ENCODE measurements at places on chromosomes 7 and 10.
A peak's percentile ranks its signal among the peaks of the same experiment; 100 is the strongest.

GRCh38 chr10:14654821-14655382, 119.8 kb downstream of the FAM107B start:
- no peak for DNase-seq
- H3K4me1 ChIP-seq = peaks cover 41% of the 10 kb centered on the region
- no peaks in the 10 kb centered on the region for H3K27me3 ChIP-seq
- H3K27ac ChIP-seq = no peak overlapping the region
- H3K4me3 ChIP-seq = no peak overlapping the region
- H3K36me3 ChIP-seq = no peaks in the 10 kb centered on the region

DNA sequence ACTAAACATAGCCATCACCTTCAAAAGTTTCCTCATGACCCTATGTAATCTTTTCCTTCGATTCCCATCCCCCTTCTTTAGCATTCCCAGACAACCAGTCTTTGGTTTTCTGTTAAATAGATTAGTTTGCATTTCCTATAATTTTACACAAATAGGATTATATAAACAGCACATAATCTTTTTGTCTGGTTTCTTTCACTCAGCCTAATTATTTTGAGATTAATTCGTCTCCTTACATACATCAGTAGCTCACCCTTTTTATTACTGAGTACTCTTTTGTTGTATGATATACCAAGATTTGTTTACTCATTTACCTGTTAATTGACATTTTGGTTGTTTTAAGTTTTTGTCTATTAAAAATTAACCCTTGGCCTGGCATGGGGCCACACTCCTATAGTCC, 354.7 kb upstream of the CHRM2 start:
- no peaks in the 10 kb centered on the region for H3K36me3 ChIP-seq
- no peaks in the 10 kb centered on the region for H3K4me1 ChIP-seq
- no peaks in the 10 kb centered on the region for H3K27me3 ChIP-seq

- H3K4me1 ChIP-seq = no peaks in the 10 kb centered on the region
- no peak for DNase-seq
- H3K4me3 ChIP-seq = no peak overlapping the region
- H3K27me3 ChIP-seq = no peaks in the 10 kb centered on the region
- H3K36me3 ChIP-seq = no peaks in the 10 kb centered on the region
These were observed 61.0 kb upstream of the PAPSS2 start for GRCh38 chr10:87598700-87599099.

DNA sequence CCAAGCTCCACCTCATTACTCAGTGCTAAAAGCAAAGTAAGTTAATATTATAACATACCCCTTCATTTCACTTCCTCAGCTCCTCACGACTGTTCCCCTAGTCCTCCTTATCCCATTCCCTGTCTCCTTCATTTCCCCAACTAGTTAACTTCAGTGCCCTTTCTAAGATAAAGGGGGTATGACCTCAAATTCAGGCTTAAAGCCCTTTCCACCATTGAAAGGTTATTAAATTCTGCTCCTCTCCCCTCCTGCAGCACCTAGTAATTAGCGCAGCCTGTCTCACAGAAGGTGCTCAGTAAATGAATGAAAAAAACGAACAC, 1.0 kb downstream of the CRPPA start:
- peak overlapping the region; percentile 80 for H3K27ac ChIP-seq
- H3K36me3 ChIP-seq = no peaks in the 10 kb centered on the region
- DNase-seq = no peak
- H3K4me3 ChIP-seq = peak overlapping the region; percentile 60
- no peaks in the 10 kb centered on the region for H3K27me3 ChIP-seq

- H3K36me3 ChIP-seq = no peaks in the 10 kb centered on the region
- peaks cover 13% of the 10 kb centered on the region for H3K4me1 ChIP-seq
- H3K27me3 ChIP-seq = no peaks in the 10 kb centered on the region
- H3K4me3 ChIP-seq = no peak overlapping the region
These were observed 41.4 kb upstream of the IKZF1 start for GRCh38 chr7:50262916-50263690.

DNA sequence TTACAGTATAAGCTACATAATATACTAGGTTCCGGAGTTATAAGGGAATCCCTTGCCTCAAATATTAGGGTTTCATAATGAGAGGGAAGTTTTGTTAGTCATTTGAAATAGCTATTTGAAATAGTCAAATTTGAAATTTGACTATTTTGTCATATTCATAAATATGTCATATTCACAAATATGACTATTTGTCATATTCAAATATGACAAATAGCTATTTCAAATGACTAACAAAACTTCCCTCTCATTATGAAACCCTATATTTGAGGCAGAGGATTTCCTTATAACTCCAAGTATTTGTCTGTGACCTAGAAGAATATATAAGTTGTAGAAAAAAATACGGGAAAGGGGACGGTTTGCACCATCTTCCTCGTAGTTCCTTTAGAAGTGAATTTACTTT, 76.6 kb downstream of the HDAC9 start:
- H3K4me1 ChIP-seq = peaks cover 14% of the 10 kb centered on the region
- H3K4me3 ChIP-seq = no peak overlapping the region
- H3K36me3 ChIP-seq = no peaks in the 10 kb centered on the region
- no peak for DNase-seq
- no peaks in the 10 kb centered on the region for H3K27me3 ChIP-seq

DNA sequence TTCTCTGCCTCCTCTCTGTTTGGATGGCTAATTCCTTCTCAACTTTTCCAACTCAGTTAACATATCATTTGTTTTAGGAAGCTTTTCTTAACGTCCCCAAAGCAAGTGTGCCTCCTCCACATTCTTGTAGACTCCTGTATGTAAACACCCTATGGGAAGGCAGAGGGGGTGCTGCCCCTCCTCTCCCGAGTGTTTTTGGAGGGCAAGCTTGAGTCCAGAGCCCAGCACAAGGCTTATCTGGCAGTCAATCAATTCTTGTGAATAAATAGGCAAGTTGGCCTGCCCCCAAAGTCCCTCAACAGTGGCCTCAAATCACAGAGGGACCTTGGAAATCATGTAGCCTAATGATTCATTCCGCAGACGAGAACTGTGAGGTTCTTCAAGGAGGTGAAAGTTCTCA, 305.6 kb downstream of the RPS24 start:
- no peak overlapping the region for H3K27ac ChIP-seq
- DNase-seq = no peak
- no peaks in the 10 kb centered on the region for H3K4me1 ChIP-seq
- no peaks in the 10 kb centered on the region for H3K36me3 ChIP-seq
- no peak overlapping the region for H3K4me3 ChIP-seq

GRCh38 chr10:124315591-124316270, 103.0 kb downstream of the OAT start:
- no peak overlapping the region for H3K4me3 ChIP-seq
- DNase-seq = no peak
- H3K27ac ChIP-seq = no peak overlapping the region
- no peaks in the 10 kb centered on the region for H3K36me3 ChIP-seq
- no peaks in the 10 kb centered on the region for H3K27me3 ChIP-seq

DNA sequence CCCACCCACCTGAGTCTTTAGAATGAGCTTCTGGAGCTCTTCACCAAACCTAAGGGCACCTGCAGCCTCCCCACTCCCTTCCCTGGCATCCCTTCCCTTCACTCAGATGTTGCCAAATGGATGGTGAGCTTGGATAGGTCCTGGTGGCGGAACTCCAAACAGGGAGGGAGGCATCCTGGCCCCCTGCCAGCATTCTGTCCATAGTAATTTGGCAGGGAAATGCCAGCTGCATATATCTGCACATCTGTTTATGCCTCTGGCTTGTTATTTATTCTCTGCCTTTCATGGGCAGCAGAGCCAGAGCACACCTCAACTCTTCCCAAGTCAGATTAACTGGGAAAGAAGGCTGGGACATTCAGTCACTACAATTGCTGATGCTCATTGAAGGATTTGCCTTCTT, 18.1 kb downstream of the KAZALD1 start:
- no peak for DNase-seq
- H3K4me3 ChIP-seq = no peak overlapping the region
- H3K36me3 ChIP-seq = no peaks in the 10 kb centered on the region
- no peak overlapping the region for H3K27ac ChIP-seq
- H3K4me1 ChIP-seq = peaks cover 13% of the 10 kb centered on the region
- H3K27me3 ChIP-seq = peaks cover 57% of the 10 kb centered on the region

GRCh38 chr7:116665332-116665996, 6.5 kb upstream of the MET start:
- no peaks in the 10 kb centered on the region for H3K27me3 ChIP-seq
- H3K27ac ChIP-seq = no peak overlapping the region
- no peak for DNase-seq
- H3K4me3 ChIP-seq = no peak overlapping the region
- no peaks in the 10 kb centered on the region for H3K4me1 ChIP-seq

GRCh38 chr10:125343118-125343925, 183.0 kb upstream of the CTBP2 start:
- H3K4me3 ChIP-seq = no peak overlapping the region
- H3K27me3 ChIP-seq = no peaks in the 10 kb centered on the region
- no peaks in the 10 kb centered on the region for H3K36me3 ChIP-seq
- H3K4me1 ChIP-seq = no peaks in the 10 kb centered on the region
- no peak for DNase-seq
- no peak overlapping the region for H3K27ac ChIP-seq

GRCh38 chr10:45593938-45594275, 78.7 kb downstream of the ZFAND4 start:
- H3K27me3 ChIP-seq = no peaks in the 10 kb centered on the region
- H3K27ac ChIP-seq = no peak overlapping the region
- no peak for DNase-seq
- peaks cover 10% of the 10 kb centered on the region for H3K4me1 ChIP-seq
- no peaks in the 10 kb centered on the region for H3K36me3 ChIP-seq
- peak overlapping the region; percentile 91 for H3K4me3 ChIP-seq

GRCh38 chr10:96746503-96746902, 26.2 kb upstream of the PIK3AP1 start:
- no peak overlapping the region for H3K4me3 ChIP-seq
- H3K27me3 ChIP-seq = no peaks in the 10 kb centered on the region
- peaks cover 10% of the 10 kb centered on the region for H3K4me1 ChIP-seq

DNA sequence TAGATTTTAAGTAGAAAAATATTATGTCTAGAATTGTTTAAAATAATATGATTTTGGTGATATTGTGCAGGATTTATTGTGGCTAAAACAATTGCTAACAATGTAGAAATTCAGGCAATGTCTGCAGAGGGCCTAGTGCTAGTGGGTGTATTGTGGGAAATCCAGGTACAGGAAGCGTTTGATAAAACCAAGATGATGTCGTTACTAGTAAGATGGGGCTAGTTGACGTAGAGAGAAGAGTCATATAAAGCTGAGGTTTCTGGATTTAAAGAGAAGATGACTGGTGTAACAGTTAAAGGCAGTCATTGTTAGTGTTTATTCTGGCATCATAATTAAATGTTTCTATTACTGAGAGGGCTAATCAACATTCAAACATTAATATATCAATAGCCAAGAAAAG, 43.5 kb downstream of the ADK start:
- peaks cover 12% of the 10 kb centered on the region for H3K4me1 ChIP-seq
- no peaks in the 10 kb centered on the region for H3K36me3 ChIP-seq
- no peaks in the 10 kb centered on the region for H3K27me3 ChIP-seq
- DNase-seq = no peak
- no peak overlapping the region for H3K27ac ChIP-seq

- no peak overlapping the region for H3K4me3 ChIP-seq
- DNase-seq = no peak
- H3K4me1 ChIP-seq = no peaks in the 10 kb centered on the region
- H3K36me3 ChIP-seq = no peaks in the 10 kb centered on the region
- H3K27me3 ChIP-seq = no peaks in the 10 kb centered on the region
These were observed 34.0 kb upstream of the ELN start for GRCh38 chr7:73994023-73994422.

DNA sequence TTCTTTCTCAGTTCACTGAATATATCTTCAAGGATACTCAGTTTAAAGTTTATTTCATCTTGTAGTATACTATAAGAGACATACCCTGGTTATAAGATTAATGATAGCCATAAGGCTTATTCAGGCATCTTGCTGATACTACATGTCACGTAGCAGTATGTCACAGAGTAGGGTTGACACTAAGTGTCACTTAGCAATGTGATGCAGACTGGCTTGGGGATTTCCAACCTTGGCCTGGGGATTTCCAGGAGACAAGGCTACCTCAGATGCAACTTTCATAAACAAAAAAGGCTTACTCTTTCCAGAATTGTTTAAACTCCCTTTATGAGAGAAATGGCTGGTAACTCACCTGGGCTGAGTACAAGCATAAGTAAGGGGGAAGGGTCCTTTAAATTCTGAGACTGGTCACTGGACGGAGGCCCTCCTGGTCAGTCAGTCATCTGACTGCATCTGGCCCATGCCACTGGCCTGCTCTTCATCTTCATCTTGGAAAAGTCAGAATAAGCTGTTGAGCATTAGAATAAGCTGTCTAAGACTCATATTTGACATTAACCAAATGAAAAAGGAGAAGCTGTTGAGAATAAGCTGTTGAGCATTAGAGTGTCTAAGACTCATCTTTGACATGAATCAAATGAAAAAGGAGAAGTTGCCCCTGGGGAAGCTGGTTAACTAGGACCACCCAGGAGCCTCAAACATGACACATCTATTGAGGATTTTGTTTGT, 9.5 kb downstream of the SLC13A1 start:
- DNase-seq = peak; percentile 99
- peaks cover 39% of the 10 kb centered on the region for H3K4me1 ChIP-seq
- no peaks in the 10 kb centered on the region for H3K36me3 ChIP-seq
- H3K27me3 ChIP-seq = no peaks in the 10 kb centered on the region
- H3K4me3 ChIP-seq = peak overlapping the region; percentile 16

DNA sequence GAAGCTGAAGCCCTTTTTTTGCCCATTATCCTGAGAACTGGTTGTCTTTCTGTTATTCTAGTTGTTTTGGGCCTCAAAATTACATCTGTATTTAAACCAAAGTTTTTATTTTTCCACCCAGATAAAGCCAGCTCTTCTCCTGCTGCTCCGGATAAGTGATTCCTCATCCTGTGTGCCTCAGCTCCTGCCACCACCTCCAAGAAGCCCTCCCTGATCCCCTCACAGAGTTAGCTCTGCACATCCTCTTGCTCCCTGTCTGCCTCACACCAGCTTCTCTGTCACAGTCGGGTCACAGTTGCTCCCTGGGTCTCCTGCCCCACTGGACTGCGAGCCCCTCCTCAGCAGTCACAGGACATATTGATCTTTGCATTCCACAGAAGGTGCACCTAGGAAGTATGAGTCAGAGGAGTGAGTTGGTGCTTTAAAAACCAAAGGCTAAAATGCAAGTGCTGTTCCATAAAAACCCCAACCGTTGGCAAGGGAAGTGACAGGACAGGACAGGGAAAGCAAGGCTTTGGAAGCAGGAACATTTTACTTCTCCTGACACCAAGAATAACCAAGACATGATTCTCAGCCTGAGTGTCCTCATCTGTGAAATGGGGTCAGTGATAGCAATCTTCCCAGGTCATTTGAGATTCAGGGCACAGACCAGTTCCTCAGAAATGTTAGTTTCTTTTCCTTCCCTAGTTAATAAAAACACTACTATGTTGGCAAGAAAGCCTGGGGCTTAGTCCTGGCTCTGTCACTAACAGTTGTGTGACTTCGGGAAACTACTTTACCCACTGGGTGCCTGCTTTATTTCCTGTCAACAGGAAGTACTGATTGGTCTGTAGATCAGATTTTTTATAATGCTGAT, 36.5 kb upstream of the EEPD1 start:
- no peaks in the 10 kb centered on the region for H3K36me3 ChIP-seq
- no peaks in the 10 kb centered on the region for H3K4me1 ChIP-seq
- H3K4me3 ChIP-seq = no peak overlapping the region
- no peak overlapping the region for H3K27ac ChIP-seq
- H3K27me3 ChIP-seq = no peaks in the 10 kb centered on the region
